ENCODE measurements at places on chromosomes 7 and 10.

GRCh38 chr7:98027342-98028033 lies 37.5 kb upstream of the OCM2 start:
- no peak for DNase-seq

DNA sequence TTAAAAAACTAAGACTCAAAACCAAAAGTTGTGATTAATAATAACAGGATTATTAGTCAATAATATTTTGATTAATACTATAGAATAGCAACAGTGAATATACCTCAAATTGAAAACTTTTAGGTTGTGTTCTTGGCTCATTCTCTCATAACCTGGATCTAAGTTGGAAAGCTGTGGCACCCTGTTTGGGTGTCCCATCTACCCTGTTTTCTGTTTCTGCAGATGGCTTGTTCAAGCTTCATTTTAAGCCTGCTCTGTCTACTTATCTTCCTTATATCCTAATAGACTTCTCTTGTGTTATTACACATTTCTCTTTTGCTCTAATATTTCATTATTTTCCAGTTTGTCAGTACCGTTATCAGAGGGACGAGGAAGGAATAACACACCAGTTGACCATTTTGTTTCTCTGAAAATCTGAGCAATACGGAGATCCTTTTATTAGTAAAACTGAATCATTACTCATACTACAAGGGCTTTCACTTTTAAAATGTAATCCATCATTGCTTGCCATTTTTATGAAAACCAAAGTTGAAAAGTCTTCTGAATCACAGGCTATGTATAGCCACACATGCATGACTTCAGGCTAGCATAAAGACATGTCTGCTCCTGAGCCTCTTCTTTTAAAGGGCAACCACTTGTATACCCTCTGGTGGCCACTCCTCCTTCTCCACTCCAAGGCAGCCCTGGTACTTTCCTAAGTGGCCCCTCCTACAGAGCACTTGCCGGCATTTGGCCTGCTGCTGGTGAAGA lies 22.3 kb downstream of the COX15 start:
- DNase-seq: no peak

DNA sequence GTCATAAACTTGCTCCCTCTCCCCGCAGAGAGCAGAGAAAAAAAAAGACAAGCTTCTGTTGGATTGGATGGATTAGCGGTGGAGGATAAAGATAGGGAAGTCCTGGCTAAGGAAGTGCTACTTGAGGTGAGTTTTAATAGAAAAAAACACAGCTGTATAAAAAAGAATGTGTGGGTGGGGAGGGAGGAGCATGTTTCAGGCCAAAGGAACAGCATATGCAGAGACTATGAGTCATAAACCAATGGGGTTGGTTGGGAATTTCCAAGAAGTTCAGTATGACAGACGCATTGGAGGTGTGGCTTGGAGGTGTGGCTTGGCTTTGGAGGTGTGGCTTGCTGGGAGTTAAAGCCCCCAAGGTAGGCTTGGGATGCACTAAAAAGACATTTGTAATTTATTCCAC lies 103.0 kb upstream of the LSM8 start:
- DNase-seq: no peak

DNA sequence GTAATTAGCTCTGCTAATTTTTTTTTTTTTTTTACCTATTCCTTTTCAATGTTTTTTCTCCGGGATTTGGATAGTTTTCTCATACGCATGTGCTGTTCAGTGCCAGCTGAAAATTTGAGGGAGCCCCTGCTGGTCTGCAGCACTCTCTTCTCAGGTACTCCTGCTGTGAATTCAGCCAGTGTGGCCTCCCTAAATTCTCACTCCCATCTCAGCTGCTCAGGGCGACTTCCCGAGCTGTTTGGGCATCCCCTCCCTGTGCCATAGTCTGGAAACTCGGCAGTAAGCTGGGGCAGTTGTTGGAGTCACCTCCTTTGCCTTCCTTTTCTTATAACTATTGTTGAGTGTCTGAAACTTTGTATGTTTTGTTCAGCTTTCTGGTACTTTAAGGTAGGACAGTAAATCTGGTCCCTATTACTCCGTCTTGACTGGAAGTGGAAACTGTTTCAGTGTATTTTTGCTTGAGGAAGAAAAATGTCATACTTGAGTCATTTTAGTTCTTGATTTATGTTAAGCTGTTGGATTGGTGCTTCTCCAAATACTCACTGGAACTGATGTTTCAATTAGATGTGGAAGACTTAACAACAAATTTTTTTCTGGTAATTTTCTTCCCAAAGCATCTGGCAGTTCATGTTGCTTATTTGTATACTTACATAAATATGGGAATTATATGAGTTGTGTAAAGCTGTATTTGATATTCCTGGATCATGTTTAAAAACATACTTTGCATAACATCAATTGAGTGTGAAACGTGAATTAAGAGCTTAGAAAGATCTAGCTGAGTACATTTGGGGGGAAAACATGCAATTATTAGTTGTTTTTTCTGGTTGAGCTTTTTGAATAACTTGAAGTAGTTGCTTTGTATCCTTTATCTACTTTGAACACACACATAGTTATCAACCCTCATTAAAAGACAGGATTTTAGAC lies 33.7 kb downstream of the MINPP1 start:
- no peak for DNase-seq

DNA sequence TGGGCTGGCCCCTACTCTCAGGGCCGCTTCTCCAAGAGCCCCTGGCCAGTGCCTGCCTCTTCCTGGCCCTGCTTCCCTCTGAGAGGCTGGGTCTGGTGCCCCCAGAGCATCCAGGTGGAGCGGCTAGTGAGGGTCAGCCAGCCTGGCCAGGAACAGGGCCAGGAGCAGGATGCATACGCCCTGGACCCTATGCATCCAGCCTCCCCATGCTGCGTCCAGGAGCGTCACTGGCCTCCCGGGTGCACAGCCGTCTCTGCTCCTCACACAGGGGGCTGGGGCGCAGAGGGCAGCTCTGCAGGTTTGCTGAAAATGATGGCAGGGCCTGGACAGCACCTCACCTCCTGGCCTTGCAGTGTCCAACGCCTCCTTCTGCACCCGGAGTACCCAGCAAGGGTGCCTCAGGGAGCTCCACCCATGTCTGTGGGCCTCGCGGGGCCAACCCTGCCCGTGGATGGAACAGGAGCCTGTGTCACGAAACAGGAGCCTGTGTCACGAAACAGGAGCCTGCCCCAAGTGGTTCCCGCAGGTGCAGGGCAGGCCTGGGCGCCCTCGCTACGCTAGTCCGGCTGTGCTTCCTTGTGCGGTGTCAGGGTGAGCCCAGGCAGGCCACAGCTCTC lies 246.2 kb upstream of the PPP2R2D start:
- no peak for DNase-seq

GRCh38 chr10:117830205-117830604 lies 216.5 kb downstream of the RAB11FIP2 start:
- DNase-seq: no peak

DNA sequence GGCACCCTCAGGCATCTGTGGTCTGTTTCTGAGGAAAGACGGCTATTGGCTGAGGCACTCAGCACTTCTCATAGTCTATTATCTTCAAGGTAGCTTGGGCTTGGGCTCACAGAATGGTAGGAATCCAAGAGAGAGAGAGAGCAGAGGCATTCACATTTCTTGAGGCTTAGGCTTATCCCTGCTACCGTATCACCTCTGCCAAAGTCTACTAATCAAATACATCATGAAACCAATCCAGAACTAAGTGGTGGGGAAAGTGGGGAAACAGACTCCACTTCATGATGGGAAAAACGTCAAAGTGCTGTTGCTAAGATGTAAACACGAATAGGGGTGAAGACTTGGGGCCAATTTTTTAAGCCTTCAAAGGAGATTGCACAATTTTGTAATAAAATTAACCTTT lies 271.1 kb upstream of the SEMA3D start:
- no peak for DNase-seq

DNA sequence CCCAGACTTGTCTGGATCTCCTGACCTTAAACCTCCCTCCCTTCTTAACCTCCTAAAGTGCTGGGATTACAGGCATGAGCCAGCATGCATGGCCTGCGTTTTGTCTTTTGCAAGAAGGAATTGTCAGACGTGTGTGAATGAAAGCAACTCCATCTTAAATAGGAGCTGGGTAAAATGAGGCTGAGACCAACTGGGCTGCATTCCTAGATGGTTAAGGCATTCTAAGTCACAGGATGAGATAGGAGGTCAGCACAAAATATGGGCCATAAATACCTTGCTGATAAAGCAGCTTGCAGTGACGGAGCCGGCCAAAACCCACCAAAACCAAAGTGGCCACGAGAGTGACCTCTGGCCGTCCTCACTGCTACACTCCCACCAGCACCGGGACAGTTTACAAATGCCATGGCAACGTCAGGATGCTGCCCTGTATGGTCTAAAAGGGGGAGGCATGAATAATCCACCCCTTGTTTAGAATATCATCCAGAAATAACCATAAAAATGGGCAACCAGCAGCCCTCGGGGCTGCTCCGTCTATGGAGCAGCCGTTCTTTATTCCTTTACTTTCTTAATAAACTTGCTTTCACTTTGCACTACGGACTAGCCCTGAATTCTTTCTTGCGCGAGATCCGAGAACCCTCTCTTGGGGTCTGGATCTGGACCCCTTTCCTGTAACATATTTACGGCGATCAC lies 41.2 kb upstream of the SDK1 start:
- no peak for DNase-seq

DNA sequence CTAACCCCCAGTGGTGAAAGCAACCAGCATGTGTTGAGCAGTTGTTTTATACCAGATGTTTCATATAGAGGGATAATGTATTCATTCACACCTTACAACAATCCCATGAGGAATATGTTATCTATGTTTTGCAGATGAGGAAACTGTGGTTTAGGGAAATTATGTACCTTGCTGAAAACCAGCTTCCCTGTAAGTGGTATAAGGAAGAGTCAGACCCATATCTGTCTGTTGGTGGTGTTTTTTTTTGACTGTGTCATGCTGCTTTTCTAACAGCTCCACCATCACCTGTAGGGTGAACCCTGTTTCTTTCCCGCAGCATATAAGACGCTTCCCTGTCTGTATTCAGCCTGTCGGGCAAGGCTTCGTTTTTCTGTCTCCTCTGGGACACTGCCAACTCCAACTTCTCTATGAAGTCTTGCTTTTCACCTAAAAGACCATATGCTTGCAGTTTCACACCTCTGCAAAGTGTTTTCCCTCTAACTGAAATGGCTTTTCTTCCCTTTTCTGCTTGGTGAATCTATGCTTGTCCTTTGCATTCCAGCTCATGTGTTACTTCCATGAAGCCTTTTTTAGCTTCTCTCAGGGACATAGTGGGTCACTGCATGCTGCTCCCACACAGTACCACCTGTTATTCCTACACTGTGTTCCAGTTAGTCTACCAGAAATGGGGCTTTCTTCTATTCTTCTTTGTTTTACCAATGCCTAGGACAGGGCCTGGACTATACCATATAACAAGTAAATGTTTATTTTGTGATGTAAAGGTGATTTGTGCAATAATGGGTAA lies 92.8 kb downstream of the ST7 start:
- DNase-seq: no peak

DNA sequence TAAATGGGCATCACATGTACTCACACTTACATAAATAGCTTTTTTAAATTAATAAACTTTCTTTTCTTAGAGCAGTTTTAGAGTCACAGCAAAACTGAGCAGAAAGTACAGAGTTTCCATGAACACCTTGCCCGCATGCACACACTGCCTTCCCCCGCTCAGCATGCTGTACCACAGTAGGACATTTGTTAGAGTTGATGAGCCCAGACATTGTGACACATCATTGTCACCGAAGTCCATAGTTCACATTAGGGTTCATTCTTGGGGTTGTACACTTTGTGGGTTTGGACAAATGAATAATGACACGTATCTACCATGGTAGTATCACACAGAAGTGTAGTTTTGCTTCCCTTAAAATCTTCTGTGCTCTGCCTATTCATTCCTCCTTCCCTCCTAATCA lies 23.7 kb downstream of the UBN2 start:
- no peak for DNase-seq

GRCh38 chr10:109202111-109202510 lies 721.2 kb downstream of the XPNPEP1 start:
- no peak for DNase-seq

GRCh38 chr7:114923403-114923713 lies 1.5 kb downstream of the MDFIC start:
- DNase-seq: no peak

- DNase-seq: no peak
Observed at GRCh38 chr7:50413561-50413960, 36.6 kb downstream of the FIGNL1 start.

GRCh38 chr10:48224979-48225560 lies 49.4 kb downstream of the FRMPD2 start:
- DNase-seq: no peak

- DNase-seq: no peak
Observed at GRCh38 chr10:99382176-99382575, 48.2 kb downstream of the GOT1 start.

Data from NCI-H1092 (cell line).